ENCODE measurements at places on chromosomes 13 and 19.

DNA sequence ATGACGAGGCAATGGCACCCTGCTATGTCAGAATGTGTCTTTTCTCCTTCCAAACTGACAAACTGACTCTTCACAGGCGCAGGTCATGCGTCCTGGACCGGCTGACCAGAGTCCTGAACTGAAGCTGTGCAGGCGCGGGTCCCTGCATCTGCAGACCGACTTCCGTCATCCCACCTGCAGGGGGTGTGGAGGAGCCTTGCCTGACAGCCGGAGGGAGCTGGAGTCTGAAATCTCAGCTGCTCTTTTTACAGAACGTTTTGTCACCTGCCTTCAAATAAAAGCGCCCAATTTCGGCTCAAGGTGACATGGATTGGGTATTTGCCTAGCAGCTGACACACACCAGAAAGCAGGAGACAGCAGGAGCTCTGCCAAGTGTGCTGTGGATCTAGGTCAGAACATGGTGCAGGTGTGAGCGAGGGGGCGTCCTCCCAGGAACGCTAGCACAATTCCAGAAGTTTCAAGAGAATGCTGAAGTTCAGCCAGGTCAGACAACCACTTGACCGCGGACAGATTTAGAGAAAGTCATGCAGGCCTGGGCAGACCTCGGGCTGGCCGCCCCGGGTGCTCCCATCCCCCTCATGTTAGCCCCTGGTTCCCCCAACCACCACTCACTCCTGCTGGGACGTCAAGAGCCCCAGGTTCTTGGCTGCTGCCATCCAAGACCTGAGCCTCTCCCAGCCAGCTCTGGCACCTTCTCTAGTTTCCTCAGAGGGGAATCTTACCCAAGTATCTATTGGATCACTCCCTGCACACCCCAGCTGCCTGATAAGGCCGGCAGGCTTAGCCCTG is 32.8 kb downstream of the ELL start:
- no peak for DNase-seq

- no peak for DNase-seq
These were observed 25.3 kb downstream of the PIP5K1C start for GRCh38 chr19:3674784-3675543.

- DNase-seq = no peak
These were observed 500.9 kb downstream of the MYO16 start for GRCh38 chr13:109130093-109130835.

GRCh38 chr19:12801466-12802266 is at the start of the genes PRDX2 and THSD8:
TSS of gene PRDX2 (minus strand) at chr19:12801800. CDS start at chr19:12801261, 539 bp downstream.
TSS of gene THSD8 (plus strand) at chr19:12802069. CDS start at chr19:12802072, 3 bp downstream.
- DNase-seq = no peak

- no peak for DNase-seq
These were observed at the start of gene ZNF154 for GRCh38 chr19:57708641-57709361. TSS of gene ZNF154 (minus strand) at chr19:57709204. CDS start at chr19:57708971, 233 bp downstream.

- DNase-seq = no peak
These were observed 274.2 kb downstream of the ITGBL1 start for GRCh38 chr13:101726681-101727080.

- no peak for DNase-seq
These were observed 1.3 kb upstream of the DNAJC15 start for GRCh38 chr13:43021926-43022670.

- no peak for DNase-seq
These were observed 1.4 kb downstream of the RASA3 start for GRCh38 chr13:114130837-114131582.

- no peak for DNase-seq
These were observed 35.1 kb downstream of the RNF6 start for GRCh38 chr13:26186995-26187394.

- peak; percentile 62 for DNase-seq
These were observed at the start of the genes BIVM and POGLUT2 for GRCh38 chr13:102798581-102799425. TSS of gene BIVM (plus strand) at chr13:102799119. CDS start at chr13:102807268, 8,149 bp downstream. TSS of gene POGLUT2 (minus strand) at chr13:102798976. CDS start at chr13:102798670, 306 bp downstream.
